ENCODE measurements at places on chromosomes 5 and 9. TPM values are rescaled to one million over a fixed set of nuclear protein-coding genes. Genes with fewer than 3 reads are reported as not detected.

The PCDHGA6 gene
- 3.1 TPM for total RNA-seq

The PLK2 gene
- 343 TPM for total RNA-seq

The NOP16 gene
- total RNA-seq = 17.8 TPM

The PDLIM4 gene
- 146 TPM for total RNA-seq

The MEIKIN gene
- total RNA-seq = not detected

The NUTM2F gene
- not detected for total RNA-seq

The TSSK1B gene
- not detected for total RNA-seq

The NRG2 gene
- not detected for total RNA-seq

The FBP2 gene
- not detected for total RNA-seq

The NDOR1 gene
- 28.6 TPM for total RNA-seq

The HTR1A gene
- not detected for total RNA-seq

The SLC12A7 gene
- total RNA-seq = 50.3 TPM

All from kidney epithelial cell (primary cell).